ENCODE measurements at places on chromosomes 7 and 10. TPM values are rescaled to one million over a fixed set of nuclear protein-coding genes. Genes with fewer than 3 reads are reported as not detected.

The NUTM2D gene
- total RNA-seq: 1.3 TPM

The INHBA gene
- total RNA-seq: not detected

The POMZP3 gene
- 9.9 TPM for total RNA-seq

The ASAH2 gene
- 0.05 TPM for total RNA-seq

The HTR7 gene
- not detected for total RNA-seq

DNA sequence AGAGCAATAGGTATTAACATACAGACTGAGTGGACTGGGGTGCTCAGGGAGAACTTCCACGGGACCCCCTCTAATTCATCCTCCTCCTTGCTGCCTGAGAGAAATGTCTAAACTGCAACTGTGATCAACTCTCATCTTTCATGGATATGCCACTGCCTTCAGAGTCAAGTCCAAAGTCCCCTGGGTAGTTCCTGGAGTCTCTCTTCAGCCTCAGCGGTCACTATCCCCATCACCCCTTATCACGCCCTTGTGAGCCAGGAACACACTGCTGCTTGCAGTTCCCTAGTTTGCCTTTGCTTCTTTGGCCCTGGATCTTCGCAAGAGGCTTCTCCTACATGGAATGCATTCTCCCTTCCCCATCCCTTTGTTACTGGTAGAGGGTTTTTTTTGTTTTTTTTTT lies 58.7 kb upstream of the AUTS2 start:
- H3K27ac ChIP-seq: no peak overlapping the region
- peaks cover 2% of the 10 kb centered on the region for H3K27me3 ChIP-seq
- no peak for DNase-seq
- H3K36me3 ChIP-seq: no peaks in the 10 kb centered on the region
- H3K4me1 ChIP-seq: no peaks in the 10 kb centered on the region
- H3K4me3 ChIP-seq: no peak overlapping the region

GRCh38 chr7:144513334-144513733 lies 109.8 kb upstream of the NOBOX start:
- DNase-seq: peak; percentile 8
- no peak overlapping the region for H3K27ac ChIP-seq
- H3K27me3 ChIP-seq: no peaks in the 10 kb centered on the region

- no peaks in the 10 kb centered on the region for H3K36me3 ChIP-seq
- H3K27me3 ChIP-seq: peaks cover 4% of the 10 kb centered on the region
- no peaks in the 10 kb centered on the region for H3K4me1 ChIP-seq
- DNase-seq: no peak
- H3K27ac ChIP-seq: no peak overlapping the region
These were observed 25.7 kb upstream of the CDK14 start for GRCh38 chr7:90570373-90570959.

DNA sequence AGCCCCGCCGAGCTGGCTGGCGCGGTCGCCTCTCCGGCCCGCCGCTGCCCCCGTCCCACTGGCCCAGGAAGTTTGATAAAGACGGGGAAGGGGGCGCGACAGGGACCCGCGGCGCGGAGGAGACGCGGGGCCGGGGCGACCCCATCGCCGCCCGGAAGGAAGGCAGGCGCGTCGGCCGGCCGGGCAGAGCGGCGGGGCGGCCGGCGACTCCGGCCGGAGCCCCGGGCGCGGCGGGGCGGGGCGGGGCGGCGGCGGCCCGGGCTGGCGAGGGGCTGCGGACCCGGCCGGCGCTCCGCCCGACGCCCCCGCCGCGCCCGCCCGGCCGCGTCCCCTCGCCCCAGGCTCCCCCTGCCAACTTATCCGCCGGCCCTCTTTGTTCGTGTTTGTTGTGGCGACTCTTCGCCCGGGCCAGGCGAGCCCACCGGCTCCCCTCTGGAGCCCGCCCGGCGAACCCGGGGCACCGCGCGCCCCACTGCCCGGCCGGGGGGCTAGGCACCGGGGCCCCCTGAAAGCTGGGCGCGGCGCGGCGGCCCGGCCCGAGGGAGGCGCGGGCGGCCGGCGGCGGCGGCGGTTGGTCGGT lies 571 bp downstream of the KDM7A start:
- no peak for DNase-seq
- H3K4me3 ChIP-seq: peak overlapping the region; percentile 96
- H3K4me1 ChIP-seq: peaks cover 43% of the 10 kb centered on the region

DNA sequence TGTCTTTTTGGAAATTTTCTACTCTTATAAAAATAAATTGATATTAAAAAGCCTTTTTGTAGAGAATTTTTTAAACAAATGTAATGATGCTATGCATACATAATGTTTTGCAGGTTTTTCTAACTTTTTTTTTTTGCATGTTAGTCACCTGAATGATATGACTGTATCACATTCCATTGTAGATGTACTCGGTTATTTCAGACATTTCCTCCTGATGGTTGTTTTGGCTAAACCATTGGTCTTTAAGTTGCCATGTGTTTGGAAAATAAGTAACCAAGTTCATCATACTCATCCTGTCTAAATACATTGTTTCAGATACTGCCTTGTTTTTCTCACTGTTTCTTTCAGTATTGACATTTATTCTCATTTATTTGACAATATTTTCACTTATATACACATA lies 25.8 kb downstream of the NHLRC2 start:
- no peaks in the 10 kb centered on the region for H3K27me3 ChIP-seq
- no peak overlapping the region for H3K27ac ChIP-seq
- H3K36me3 ChIP-seq: peaks cover 30% of the 10 kb centered on the region
- H3K4me1 ChIP-seq: peaks cover 10% of the 10 kb centered on the region
- no peak overlapping the region for H3K4me3 ChIP-seq

DNA sequence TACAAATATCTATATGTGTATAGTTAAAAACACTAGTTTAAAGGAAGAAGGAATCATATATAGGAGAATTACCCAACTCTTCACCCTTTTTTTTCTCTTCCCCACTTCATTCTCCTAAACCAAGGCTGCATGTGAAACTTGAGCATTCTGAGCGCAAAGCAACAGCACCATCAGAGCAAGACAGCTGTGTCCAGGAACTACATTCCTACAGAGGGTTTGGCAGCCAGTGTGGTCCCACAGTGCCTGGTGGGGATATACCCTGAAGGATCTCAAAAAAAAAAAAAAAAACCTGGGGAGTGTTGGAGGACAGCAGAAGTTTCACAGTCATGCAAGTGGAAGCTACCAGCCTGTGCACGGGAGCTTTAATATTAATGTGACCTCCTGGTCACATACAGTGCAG lies 310.4 kb downstream of the CTNNA3 start:
- H3K27me3 ChIP-seq: peaks cover 14% of the 10 kb centered on the region
- no peak overlapping the region for H3K27ac ChIP-seq
- H3K36me3 ChIP-seq: no peaks in the 10 kb centered on the region
- no peak overlapping the region for H3K4me3 ChIP-seq
- no peak for DNase-seq

DNA sequence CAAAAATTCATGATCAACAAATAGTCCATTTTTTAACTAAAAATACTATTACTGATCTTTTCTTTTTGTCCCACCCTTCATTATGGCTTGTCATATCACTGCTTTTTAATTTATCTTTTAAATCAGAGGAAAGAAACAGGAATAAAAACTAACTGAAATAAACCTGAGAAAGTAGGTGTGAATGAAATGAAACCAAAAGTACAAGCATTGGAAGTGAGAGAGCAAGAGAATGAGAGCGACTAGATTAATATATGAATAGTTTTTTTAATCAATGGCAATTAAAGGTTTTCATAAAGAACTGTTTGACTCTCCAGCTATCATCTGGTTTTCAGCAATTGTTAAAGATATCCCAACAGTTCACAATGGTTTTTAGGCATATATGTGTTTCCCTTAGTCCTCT lies 137.8 kb downstream of the SPAG6 start:
- H3K4me1 ChIP-seq: peaks cover 7% of the 10 kb centered on the region
- no peak overlapping the region for H3K4me3 ChIP-seq
- no peak overlapping the region for H3K27ac ChIP-seq
- H3K36me3 ChIP-seq: no peaks in the 10 kb centered on the region
- H3K27me3 ChIP-seq: peaks cover 15% of the 10 kb centered on the region
- no peak for DNase-seq

GRCh38 chr7:144784943-144785342 lies 50.9 kb downstream of the TPK1 start:
- H3K36me3 ChIP-seq: no peaks in the 10 kb centered on the region
- H3K27ac ChIP-seq: no peak overlapping the region
- no peaks in the 10 kb centered on the region for H3K27me3 ChIP-seq
- H3K4me1 ChIP-seq: peaks cover 15% of the 10 kb centered on the region
- no peak overlapping the region for H3K4me3 ChIP-seq
- DNase-seq: no peak

DNA sequence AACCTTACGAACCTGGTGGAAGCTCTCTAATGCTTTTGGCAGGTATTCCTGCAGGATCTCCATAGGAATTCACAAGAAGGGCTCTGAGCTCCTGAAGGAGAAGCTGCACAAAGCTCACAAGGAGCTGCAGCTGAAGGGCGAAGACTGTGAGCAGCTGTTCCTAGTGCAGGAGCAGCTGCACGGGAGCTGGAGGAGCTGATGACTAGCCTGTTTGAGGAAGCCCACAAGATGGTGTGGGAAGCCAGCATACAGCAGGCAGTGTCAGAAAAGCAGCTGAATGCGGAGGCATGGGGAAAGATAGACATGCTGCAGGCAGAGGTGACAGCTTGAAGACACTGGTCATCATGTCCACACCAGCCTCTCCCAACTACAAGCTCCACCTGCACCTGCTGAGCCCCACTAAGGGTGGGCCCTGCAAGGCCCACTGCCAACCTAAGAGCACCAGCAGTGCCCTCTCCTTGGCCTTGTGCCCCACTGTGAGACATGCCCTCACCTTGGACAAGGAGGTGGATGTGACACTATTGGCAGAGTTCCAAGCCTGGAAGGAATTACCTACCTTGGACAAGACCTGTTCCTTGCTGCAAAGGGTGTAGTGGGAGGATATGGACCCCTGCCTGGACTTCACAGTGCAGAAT lies 250.6 kb downstream of the BBS9 start:
- no peak for DNase-seq
- H3K27me3 ChIP-seq: no peaks in the 10 kb centered on the region
- H3K27ac ChIP-seq: no peak overlapping the region
- H3K4me1 ChIP-seq: no peaks in the 10 kb centered on the region
- peaks cover 9% of the 10 kb centered on the region for H3K36me3 ChIP-seq
- H3K4me3 ChIP-seq: no peak overlapping the region

DNA sequence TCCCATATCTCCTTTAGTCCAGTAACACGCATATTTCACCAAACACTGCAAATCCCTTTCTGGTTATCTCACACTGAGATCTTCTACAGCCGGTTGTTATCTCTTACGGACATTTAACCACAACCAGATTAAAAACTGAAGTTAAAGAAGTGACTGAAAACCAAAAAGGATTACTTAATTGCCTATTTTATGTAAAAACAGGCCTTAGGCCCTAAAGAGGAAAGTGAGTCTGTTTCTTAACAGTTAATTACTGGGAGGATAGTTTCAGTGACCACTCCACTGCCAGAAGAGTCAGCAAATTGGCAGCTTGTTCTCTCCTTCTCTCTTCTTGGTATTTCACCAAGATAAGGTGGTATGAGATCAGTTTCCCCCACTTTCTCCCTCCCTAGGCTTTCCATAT lies 161.9 kb upstream of the MEOX2 start:
- DNase-seq: no peak
- no peak overlapping the region for H3K27ac ChIP-seq
- H3K36me3 ChIP-seq: no peaks in the 10 kb centered on the region
- no peak overlapping the region for H3K4me3 ChIP-seq

DNA sequence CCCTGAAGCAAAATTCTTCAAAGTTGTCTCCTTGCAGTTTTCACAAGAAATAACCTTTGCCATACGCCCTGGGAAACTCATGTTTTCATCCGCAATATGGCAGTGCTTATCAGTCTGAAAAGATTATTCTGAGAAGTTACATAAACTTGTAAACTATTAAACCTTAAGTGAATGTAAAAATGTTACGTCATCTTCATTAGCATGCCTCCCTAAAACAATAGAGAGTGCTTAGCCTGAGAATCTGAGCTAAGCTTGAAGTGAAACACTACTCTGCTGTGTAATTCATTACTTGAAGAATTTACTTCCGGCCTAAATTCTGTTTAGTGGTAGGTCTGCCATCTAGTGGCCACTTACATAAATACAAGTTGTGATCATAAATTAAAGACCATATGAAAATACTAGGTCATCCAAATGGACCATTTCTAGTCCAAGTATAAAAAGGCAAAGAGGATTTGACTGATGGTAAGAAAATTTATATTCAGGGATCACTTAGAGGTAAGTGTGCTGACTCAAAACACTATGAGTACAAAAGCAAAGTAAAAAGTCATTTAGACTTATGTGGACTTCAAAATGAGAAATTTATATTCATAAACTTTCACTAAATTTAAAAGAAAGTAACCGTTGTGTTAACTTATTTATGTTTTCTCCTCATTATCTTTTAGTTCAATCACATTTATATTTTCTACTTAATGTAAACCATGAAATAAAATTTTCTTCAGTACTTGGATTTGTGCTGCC lies 745.1 kb upstream of the LRRTM3 start:
- peak; percentile 11 for DNase-seq
- H3K27ac ChIP-seq: no peak overlapping the region
- no peaks in the 10 kb centered on the region for H3K36me3 ChIP-seq
- H3K27me3 ChIP-seq: no peaks in the 10 kb centered on the region
- peaks cover 2% of the 10 kb centered on the region for H3K4me1 ChIP-seq
- no peak overlapping the region for H3K4me3 ChIP-seq

DNA sequence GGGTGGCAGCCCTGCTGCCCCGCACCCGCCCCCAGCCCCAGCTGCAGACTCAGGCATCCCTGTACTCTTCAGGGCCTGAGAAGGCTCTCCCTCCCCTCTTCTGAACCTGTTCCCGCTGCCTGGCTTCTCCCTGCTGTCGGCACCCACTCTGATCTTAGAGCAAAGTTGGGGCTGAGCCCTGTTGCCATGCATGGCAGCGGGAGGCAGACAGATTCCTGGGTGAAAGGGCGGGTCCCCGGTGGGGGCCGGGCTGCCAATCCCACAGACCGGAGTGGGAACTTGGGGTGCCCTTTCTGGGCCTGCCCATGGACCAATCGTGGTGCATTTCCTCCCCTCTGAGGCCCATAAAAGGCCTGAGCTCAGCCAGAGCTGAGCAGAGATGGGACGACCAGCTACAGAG lies 80.7 kb downstream of the SPDYE5 start:
- no peak overlapping the region for H3K27ac ChIP-seq
- no peak overlapping the region for H3K4me3 ChIP-seq
- no peaks in the 10 kb centered on the region for H3K4me1 ChIP-seq
- no peaks in the 10 kb centered on the region for H3K27me3 ChIP-seq

- H3K36me3 ChIP-seq: no peaks in the 10 kb centered on the region
- no peaks in the 10 kb centered on the region for H3K4me1 ChIP-seq
- H3K27me3 ChIP-seq: no peaks in the 10 kb centered on the region
- no peak overlapping the region for H3K27ac ChIP-seq
- no peak overlapping the region for H3K4me3 ChIP-seq
These were observed 12.3 kb upstream of the KIF5B start for GRCh38 chr10:32068569-32068968.

GRCh38 chr10:88092973-88093372 lies 229.5 kb downstream of the PTEN start:
- peaks cover 33% of the 10 kb centered on the region for H3K4me1 ChIP-seq
- H3K4me3 ChIP-seq: no peak overlapping the region
- no peaks in the 10 kb centered on the region for H3K36me3 ChIP-seq

DNA sequence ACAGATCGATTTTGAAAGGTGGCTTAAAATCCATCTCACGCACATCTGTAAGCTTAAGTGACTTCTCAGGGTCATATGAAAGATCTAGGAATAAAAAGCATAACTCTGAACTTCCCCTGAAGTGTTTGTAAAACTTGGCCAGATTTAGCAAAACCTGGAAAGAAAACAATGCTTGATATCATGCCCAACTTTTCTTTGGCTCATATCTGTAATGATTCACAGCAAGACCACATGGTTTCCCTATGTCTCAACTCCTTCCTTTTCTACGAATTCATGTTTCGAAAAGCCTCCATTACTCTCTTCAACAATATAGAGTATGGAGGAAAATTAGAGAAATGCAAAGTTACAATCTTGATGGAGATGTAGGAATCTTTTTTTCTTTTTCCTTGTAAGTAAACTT lies 20.1 kb upstream of the CABCOCO1 start:
- no peak overlapping the region for H3K27ac ChIP-seq
- no peak for DNase-seq
- no peaks in the 10 kb centered on the region for H3K36me3 ChIP-seq
- H3K4me1 ChIP-seq: no peaks in the 10 kb centered on the region
- peaks cover 2% of the 10 kb centered on the region for H3K27me3 ChIP-seq
- no peak overlapping the region for H3K4me3 ChIP-seq

All from activated CD4-positive, alpha-beta T cell treated with anti-CD3 and anti-CD28 coated beads for 36 hours (primary cell).